Activated CD4-positive, alpha-beta T cell treated with anti-CD3 and anti-CD28 coated beads, Interleukin-2, amount 50 U/mL, for 16 hours (primary cell): ENCODE measurements at places on chromosomes 7 and 10.

GRCh38 chr7:16034866-16035265 lies 348.4 kb upstream of the MEOX2 start:
- no peak for DNase-seq

DNA sequence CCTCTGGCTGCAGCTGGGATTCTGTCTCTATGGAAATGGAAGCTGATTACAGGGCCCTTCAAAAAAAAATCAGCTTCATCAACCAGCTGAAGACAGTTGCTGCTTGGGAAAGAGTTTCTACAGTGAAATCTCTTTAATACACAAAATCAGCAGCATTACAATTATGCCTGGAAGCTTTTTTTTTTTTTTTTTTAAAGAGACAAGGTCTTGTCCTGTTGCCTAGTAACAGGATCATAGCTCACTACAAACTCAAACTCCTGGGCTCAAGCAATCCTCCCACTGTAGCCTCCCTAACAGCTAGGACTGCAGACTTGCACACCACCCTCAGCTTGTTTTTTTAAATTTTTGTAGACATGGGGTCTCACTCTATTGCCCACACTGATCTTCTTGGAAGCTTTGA lies 94.5 kb downstream of the OR13A1 start:
- no peak for DNase-seq

DNA sequence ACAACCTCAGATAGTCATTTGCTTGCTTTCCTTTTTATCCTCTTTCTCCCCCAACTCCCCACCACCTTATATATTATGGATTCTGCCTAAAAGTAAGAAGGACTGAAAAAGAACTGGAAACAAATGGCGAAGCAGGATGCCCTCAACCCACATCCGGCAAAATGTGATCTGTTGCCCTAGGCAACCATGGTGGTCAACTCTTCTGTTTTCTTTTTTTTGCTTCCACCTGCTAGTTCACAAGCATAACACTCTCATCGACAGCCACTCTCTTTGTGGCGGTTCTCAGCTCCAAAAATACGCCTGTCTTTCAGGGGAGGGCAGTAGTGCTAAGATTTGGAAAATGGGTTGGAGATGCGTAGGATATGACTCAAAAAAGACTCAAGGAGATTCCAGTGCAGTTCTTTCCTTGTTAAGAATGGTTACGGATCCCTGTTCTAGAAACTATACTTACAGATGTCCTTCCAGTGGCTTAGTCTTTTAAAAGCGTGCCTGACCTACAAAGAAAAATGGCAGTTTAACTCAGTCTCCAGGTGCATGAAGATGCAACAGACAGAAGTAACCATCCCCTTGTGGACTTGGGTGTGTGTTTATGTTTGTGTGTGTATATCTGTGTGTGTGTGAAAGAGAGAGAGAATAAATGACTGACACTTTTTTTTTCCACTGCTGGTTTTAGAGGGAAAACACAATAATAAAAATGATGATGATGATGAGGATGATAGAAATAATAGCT lies 10.7 kb downstream of the APBB1IP start:
- peak; percentile 83 for DNase-seq

DNA sequence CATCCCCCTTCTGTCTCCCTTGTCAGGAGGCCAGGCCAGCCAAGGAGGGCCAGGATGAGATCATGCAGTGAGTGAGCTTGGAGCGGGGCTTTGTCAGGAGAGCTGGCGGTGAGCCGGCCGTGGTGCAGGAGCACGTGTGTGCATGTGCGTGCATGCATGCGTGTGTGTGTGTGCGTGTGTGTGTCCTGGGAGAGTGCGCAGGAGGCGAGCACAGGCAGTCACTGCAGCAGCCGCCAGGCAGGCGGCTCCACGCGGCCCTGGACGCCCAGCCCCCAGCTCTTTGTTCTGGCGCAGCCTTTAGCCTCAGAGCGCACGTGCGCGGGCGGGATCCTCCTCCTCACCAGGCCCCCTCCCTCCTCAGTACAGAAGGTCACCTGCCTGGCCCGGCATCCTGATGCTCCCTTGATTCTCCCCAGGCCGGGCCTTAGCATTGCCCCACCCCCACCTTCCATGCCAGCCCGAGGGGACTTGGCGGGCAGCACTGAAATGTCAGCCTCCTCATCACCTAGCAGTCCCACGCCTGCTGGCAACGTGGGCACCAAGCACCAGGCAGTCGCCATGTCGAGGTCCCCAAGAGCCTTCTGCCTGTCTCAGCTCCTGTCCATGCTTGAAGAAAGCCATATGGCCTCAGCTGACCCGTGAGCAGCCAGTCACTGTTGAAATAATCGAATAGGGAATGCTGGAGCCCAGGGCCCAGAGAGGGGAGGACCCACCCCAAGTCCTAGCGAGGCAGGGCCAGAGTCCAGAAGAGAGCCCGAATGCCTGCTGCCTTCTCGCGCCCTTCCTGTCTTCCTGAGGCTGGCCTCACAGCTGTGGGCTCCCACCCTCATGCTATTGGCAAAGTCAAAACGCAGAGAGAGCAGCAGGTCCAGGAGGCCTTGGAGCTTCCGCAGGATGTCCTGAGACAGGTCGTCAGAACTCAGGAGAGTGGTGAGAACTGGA lies 125.9 kb upstream of the PPIF start:
- DNase-seq, result no peak
